ENCODE measurements at places on chromosomes 7 and 10.

GRCh38 chr7:66542528-66543269 is 86.0 kb upstream of the KCTD7 start:
- no peak for DNase-seq

GRCh38 chr10:86206240-86206579 is 160.4 kb downstream of the GRID1 start:
- DNase-seq: no peak

DNA sequence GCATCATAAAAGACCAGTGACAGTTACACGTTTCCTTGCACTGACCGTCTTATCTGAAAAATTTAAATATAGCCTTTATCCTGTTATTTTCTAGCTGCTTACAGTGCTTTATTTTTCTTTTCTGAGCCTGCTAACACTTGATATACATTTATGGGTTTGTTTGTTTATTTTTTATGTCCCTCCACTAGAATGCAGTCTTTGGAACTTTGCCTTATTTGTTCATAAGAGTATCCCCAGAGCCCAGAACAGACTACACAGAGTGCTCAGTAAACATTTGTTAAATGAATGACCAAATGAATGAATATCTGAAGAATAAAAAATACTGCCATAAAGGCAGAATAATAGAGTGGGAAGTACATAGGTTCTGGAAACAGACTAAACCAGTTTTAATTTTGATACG is 202.3 kb upstream of the LRRN3 start:
- no peak for DNase-seq

- no peak for DNase-seq
These were observed 3.1 kb upstream of the SLC13A4 start for GRCh38 chr7:135731131-135731530.

GRCh38 chr10:123568751-123569150 is 97.4 kb upstream of the GPR26 start:
- no peak for DNase-seq

DNA sequence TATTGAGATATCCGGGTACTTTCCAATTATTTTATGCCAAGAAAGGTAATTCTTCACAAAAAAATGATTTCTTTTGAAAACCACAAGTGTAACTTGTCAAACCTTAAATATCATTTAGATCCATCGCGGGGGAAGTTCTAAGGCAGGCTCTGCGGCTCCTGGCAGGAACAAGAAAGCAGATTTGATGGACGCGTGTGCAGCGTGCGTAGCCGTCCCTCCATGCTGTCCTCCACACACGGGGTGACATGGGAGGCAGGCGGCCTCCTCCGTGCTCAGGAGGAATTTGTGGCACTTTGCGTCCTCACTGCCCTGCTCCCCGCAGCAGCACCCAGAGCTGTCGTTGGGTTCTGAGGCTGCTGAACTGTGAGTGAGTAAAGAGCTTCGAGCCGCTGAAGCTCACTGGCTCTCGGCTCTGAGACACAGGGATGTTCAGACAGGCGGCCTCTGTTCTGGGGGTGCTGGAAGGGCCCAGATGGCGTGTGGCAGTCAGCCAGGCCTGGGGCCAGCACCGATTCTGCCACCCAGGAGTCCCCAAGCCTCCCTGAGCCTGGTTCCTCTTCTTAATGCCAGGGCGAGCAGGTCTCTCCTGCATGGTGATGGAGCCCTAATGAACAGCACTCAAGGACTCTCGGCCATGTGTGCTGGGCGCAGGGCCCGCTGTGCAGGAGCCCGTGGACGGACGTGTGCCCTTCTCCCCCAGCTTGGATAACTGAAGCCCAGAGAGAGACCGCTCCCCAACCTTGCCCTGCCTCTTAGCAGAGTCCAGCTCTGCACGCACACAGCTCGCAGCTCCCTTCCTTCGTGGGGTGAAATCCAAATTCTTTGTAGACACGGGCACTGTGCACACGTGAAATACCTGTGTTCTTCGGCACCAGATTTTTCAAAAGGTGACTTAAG is 185.4 kb upstream of the SHH start:
- DNase-seq: no peak

DNA sequence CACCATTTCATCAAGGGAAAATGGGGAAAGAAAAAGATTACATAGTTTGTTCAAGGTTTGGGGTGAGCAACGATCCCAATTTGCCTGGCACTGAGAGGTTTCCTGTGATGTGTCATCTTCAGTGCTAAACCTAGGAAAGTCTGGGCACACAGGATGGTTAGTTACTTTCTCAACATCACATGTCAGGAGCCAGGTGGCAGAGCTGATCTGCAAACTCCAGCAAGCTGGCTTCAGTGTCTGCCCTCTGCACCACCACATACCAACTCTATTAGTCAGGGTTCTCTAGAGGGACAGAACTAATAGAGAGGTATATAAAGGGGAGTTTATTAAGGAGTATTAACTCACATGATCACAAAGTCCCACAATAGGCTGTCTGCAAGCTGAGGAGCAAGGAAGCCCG is 11.3 kb downstream of the ADAM12 start:
- DNase-seq: no peak

GRCh38 chr7:431658-432111 is 88.0 kb downstream of the PDGFA start:
- no peak for DNase-seq

- DNase-seq: no peak
These were observed 92.3 kb downstream of the VTI1A start for GRCh38 chr10:112539340-112539739.

GRCh38 chr10:11170574-11170973 is 152.9 kb downstream of the CELF2 start:
- no peak for DNase-seq

DNA sequence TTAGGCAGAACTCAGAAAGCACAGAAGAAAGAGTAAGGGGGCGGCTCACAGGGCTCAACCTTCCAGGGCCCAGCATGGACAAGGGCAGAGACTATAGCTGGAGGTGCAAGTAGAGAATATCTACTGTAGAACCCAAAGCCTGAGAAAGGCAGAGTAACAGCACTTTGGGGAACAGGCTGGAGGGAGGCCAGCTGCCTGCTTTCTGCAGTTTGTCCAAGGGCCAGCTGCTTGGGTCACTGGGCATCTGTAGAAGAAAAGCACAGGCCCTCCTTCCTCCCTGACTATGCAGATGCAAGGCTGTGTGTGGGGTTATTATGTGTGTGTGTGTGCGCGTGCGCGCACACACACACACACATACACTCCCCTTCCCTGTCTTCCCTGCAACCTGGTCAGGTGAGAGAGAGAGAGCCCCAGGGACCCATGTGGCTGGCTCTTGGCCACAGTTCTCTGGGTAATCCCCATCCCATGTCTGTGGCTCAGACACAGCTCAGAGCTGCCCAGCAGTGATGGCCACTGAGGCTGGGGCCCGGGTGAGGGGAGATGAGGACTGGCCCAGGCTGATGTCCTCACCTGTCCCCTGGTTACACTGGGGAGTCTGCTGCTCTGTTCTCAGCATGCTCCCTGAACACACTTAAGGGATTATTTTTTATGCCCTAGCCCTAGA is 9.0 kb downstream of the ADRA2A start:
- DNase-seq: no peak

DNA sequence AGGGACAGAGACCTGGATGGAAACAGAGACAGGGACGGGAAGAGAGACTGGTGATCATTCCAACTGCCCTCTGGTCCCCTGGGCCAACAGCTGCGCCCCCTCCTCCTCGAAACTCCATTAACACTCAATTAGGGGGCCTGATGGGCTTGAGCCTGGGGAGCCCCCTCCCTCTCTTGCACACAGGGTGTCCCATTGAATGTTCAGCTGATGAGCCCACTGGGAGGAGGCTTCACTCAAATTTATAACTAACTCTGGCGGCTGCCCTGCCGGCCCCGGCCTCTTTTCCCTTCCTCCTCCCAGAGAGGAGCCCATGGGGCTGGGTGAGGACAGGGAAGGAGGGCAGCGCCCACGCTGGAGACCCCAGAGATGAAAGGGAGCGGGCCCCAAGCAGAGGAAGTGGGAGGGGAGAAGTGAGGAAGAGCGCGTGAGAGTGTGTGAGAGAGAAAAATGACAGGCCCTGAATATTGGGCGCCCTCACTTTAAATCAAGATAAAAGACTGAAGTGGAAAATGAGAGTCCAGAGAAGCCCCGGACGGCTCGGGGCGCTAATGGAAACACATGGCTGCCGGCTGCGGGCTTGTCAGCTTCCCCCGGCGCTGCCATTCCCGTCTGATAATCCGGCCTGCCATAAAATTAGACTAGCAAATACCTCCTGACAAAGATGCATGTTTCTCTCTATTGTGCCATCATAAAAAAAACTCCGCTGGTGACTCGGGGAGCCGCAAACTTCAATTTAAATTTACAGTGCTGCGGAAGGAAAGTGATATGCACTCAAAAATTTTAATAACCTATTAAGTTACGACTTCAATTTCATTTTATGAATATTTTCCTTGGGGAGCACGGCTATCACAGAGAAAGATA is 58.0 kb upstream of the PAX2 start:
- DNase-seq: no peak

GRCh38 chr7:98091061-98091460 is 15.6 kb upstream of the LMTK2 start:
- DNase-seq: no peak

DNA sequence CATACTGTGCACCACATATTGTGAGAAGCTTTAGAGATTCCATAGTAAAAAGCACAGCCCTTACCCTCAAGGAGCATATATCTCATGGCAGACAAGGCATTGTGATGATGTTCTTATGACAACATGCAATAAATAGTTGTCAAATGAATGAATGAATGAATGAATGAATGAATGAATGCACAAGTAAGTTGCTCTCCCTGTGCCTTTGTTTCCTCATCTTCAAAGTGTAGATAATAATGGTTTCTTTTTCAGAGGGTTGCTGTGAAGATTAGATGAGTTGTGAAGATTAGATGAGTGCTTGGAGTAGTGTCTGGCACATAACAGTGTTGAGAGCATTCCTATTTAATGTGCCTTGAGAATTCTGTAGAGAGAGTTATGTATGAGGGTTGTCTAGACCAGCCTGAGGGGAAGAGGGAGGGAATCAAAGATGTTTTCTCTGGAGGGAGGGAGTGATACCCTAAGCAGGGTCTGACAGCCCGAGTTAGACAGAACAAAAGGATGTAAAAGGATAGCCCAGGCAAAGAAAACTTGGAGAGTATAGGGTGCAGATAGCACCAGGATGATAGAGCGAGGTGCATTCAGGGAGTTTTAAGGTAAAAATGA is 217.2 kb downstream of the RELN start:
- no peak for DNase-seq

GRCh38 chr7:38223306-38223705 is 45.3 kb downstream of the STARD3NL start:
- no peak for DNase-seq

GRCh38 chr10:96255549-96256333 is 15.6 kb downstream of the BLNK start:
- DNase-seq: no peak

GRCh38 chr10:47154762-47155161 is 145.2 kb upstream of the GDF10 start:
- no peak for DNase-seq

DNA sequence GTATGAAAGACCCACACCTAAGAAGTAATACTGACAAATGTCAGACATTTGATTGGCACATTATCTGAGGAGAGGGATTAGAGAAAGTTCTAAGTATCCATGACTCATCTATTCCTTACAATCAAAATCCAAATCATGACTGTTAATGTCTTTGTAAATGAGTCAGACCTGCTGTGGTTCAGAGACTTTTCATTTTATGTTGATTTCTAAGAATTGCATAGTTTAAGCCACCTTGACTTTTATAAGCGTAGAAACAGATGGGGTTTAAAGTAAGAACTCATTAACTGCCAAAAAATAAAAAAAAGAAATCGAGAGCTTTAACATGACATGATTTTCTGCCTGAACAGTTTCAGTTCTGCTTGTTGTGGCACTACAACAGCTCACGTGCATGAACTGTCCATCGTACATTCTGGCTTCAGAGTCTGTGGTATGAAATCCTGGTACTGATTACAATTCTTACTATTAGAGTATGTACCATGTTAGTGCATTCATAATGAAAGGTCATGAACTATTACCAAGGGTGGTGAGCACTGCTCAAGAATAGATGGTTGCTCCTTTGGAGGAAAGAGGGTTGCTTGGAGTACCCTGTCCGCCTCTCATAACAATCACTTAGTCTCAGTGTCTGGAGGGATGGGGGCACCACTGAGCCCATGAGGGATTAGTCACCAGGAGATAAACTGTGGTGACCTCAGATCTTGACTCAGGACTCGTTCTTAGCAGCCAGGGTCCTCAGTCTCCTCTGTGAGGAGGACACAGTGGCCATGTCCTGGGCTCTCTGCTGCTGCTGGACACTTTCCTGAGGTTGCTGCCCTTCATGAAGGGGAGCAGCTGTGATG is 42.2 kb downstream of the ACSM6 start:
- DNase-seq: no peak

All from NCI-H1930 (cell line).